ENCODE measurements at places on chromosomes 6 and 20. TPM values are rescaled to one million over a fixed set of nuclear protein-coding genes. Genes with fewer than 3 reads are reported as not detected.

CDSN gene
- total RNA-seq: not detected

PCED1A gene
- 26.1 TPM for total RNA-seq

PRICKLE4 gene
- 0.81 TPM for total RNA-seq

IP6K3 gene
- total RNA-seq: 0.80 TPM

RSPH4A gene
- total RNA-seq: 0.19 TPM

TTLL9 gene
- 0.15 TPM for total RNA-seq

TSHZ2 gene
- not detected for total RNA-seq

UST gene
- total RNA-seq: 4.1 TPM

STMN3 gene
- total RNA-seq: 10.6 TPM

ZNF341 gene
- 3.3 TPM for total RNA-seq

C20orf96 gene
- 10.4 TPM for total RNA-seq

OOEP gene
- not detected for total RNA-seq

SLCO4A1 gene
- 11.9 TPM for total RNA-seq

EGFL8 gene
- total RNA-seq: 1.5 TPM
